BJ (cell line): ENCODE measurements at places on chromosomes 4 and X. TPM values are rescaled to one million over a fixed set of nuclear protein-coding genes. Genes with fewer than 3 reads are reported as not detected.

Gene ARMCX4
- polyA plus RNA-seq, result 2.5 and 3.6 TPM in 2 replicates

Gene RASSF6
- polyA plus RNA-seq, result not detected in 2 replicates

Gene MXRA5
- polyA plus RNA-seq, result 35.1 and 36.5 TPM in 2 replicates

Gene PRICKLE3
- 4.0 and 6.9 TPM in 2 replicates for polyA plus RNA-seq

Gene FOXR2
- polyA plus RNA-seq, result not detected in 2 replicates

Gene XAGE2
- not detected in 2 replicates for polyA plus RNA-seq

Gene CDKL2
- polyA plus RNA-seq, result 0.38 and 0.39 TPM in 2 replicates

DNA sequence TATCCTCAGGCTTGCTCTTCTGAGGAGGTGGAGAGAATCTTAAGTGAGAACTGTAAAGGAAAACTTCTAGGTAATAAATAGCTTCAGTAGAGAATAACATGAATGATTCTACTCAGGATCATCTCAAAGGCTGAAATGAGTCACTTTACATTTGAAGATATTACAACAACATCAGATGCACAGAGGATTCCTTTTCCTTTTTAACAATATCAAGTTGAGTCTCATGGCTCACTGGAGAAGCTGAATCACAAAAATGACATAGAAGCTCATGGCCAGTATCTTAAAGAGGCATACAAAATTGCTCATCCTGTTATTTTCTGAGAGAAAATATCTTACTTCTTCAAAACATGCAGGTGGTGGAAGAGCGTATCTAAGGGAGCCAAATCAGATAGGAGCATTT lies 72.5 kb upstream of the EMCN start:
- DNase-seq, result no peak

GRCh38 chrX:153684467-153685155 lies 3.1 kb upstream of the SLC6A8 start:
- DNase-seq, result no peak

DNA sequence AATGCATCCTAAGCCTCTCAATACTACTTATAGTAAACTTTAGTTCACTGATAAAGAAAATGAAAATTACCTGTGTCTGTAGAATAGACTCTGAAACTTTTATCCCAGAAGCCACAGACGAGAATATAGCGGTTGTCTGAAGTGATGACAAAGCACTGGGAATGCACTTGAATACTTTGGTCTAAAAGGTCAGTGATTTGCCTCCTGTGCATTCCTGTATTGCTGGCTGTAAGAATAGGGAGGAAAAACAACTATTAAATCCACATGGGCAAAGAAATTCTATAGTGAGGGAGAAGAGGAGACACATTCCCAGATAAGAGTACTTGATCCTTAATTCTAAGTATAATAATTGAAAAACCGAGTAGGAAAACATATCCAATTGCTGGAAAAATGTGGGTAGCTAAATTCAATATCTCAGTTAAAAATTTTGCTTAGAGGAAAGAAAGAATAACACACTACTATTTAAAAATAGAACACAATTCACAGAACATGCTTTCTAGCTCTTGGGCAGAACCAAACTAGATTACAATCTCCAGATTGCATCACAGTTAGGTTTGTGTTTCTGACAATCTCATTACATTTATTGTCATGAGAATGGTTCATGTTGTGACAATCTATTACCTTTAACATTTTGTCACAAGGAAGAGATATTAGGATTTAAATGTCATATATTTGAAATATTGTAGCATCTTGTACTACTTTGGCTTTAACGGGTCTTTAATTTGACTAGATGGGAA lies 232.1 kb downstream of the DCLK2 start:
- no peak for DNase-seq

DNA sequence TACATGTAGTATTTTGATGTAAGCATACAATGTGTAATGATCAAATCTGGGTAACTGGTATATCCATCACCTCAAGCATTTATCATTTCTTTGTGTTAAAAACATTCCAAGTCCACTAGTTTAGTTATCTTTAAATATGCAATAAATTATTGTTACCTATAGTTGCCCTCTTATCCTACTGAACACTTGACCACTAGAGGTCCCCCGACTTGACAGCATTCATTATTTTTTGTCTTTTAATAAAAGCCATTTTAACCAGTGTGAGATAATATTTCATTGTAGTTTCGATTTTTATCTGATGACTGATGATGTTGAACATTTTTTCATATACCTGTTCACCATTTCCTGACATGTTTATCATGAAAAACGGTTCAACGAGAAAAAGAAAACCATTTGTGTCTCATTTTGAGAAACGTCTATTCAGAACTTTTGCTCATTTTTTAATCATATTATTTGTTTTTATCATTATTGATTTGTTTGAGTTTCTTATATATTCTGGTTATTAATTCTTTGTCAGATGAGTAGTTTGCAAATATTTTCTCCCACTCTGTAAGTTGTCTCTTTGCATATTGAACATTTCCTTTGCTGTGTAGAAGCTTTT lies 199.0 kb upstream of the CXXC4 start:
- no peak for DNase-seq

- DNase-seq, result no peak
Observed at GRCh38 chrX:131821945-131822622, 201.0 kb upstream of the STK26 start.

- DNase-seq, result no peak
Observed at GRCh38 chr4:64598066-64598465, 188.8 kb upstream of the TECRL start.

DNA sequence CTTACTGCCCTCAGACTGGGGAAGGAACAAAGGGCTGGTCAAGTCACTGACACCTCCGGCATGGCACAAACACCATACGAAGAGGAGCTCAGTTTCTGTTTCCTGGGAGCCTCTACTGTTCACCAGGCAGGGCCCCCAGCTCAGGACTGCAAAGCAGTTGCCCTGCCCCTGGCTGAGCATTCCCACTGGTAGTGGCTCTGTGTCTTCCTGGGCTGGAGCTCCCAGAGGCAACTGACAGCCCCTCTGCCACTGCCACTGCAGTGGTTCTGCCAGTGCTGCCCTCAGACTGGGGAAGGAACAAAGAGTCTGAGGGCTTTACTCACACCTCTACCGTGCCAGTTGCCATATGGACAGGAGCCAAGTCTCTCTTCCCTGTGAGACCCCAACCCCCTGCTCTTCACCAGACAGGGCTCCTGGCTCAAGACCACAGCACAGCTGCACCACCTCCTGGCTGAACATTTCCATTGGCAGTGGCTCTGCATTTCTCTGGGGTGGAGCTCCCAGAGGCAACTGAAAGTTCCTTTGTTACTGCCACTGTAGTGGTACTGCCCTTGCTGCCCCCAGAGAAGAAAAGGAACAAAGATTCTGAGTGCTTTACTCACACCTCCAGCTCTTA lies 67.9 kb downstream of the SMARCA5 start:
- DNase-seq, result no peak

- DNase-seq, result no peak
Observed at GRCh38 chr4:125316401-125316790, 1.6 kb downstream of the FAT4 start.

DNA sequence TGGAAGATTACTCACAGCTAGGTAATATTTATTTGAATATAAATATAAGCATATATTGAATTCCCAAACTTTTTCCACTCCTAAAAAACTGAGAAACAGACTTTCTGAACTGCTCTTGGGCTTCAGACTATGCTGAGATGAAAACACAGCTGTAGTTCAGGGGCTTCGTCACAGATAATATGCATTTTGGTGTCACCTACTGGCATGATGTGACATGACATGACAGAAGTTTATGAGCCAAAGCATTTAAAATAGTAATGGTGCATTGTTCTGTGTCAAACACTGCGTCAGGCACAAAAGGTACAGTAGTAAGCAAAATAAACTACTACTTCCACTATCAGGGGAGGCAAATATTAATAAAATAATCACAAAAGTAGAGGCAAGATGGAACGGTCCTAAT lies 171.3 kb downstream of the BTC start:
- no peak for DNase-seq

GRCh38 chr4:145583191-145584055 lies 35.8 kb upstream of the MMAA start:
- DNase-seq, result no peak

- no peak for DNase-seq
Observed at GRCh38 chrX:36753602-36754001, 254.6 kb upstream of the FAM47C start.

GRCh38 chr4:75007891-75008290 lies 75.0 kb downstream of the PARM1 start:
- DNase-seq, result no peak

DNA sequence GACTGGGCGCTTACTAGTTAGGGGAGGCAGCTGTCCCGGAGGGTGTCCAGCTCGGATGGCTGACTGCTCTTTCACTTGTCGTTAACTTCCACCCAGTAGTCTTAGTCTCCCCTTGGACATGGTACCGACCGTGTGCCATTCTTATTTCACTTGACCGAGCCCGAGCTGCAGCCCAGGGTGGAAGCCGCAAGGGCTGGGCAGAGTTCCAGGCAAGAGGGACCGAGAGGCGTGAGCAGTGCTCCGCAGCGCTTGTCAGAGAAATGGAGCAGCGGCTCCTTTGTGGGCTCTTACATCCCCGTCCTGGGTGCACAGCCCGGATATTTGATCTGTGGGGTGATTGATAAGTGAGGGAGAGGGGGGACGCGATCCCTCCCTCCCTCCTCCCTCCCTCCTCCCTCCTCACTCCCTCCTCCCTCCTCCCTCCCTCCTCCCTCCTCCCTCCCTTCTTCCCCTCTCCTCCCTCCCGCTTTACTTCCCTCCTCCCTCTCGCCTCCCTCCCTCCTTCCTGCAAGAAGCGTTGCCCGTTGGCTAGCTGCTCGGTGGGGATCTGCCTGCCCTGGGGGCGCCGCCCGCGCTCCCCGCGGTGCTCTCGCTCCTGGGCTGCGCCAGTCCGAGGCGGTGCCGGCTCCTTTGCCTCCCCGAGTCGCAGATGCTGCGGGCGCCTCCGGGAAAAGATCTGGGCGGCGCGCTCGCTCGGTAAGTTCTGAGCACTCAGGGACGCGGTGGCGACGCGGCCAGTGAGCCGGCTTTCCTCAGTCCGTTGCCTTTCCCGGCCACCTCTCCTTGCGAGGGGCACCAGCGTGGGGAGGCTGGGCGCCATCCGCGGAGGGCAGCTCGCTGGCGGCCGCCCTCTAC lies at the start of gene SLITRK2:
Gene SLITRK2 (plus strand): TSS at position 499 of the 855 bp plus-strand sequence. CDS start 4,597 bp downstream, outside the sequence.
- no peak for DNase-seq

DNA sequence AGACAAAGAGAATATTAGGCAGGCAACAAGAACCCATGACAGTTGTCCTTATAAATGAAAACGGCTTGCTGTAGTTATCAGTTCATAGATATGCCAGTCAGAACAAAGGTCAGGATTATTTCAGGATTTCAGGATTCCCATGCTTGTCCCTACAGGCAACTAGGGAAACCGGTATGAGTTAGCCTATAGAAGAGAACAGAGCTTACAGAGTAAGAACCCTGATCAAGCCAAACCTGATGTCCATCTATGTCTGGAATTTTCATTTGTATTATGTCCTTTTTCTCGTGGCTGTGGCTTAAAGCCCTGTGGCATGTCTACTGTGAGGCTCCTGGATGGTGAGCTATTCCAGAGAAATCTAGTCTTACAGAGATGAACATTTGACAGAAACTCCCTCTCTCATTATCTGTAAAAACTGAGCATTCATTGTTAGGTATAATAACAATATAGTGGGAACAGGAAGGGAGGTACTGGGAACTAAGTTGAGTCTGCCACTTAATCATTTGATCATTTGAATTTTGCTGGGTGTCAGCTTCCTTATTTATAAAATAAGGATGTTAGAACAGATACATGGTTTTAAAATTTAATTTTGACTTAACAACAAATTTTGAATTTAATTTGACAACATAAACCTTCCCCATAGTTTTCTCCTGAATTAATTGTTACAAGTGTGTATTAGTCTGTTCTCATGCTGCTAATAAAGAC lies 129.5 kb upstream of the KLF3 start:
- DNase-seq, result no peak

DNA sequence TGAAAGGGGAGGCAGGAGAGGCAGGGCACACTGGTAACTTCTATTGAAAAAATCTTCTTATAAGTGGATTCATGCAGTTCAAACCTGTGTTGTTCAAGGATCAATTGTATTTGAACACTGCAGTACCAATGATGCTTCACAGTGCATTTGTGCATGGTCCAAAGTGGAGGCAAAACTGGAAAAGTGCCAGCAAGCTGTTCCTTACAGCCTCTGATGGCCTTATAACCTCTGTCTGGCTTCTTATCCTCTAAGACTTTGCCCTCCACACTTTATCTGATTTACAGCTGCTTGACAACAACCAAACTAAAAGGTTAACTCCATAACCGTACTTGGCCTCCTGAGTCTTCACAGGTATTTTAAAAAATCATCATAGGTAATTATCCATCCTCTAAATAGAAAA lies 40.4 kb downstream of the MAGEB17 start:
- DNase-seq, result no peak

- DNase-seq, result no peak
Observed at GRCh38 chrX:40440866-40441265, 139.9 kb upstream of the ATP6AP2 start.

DNA sequence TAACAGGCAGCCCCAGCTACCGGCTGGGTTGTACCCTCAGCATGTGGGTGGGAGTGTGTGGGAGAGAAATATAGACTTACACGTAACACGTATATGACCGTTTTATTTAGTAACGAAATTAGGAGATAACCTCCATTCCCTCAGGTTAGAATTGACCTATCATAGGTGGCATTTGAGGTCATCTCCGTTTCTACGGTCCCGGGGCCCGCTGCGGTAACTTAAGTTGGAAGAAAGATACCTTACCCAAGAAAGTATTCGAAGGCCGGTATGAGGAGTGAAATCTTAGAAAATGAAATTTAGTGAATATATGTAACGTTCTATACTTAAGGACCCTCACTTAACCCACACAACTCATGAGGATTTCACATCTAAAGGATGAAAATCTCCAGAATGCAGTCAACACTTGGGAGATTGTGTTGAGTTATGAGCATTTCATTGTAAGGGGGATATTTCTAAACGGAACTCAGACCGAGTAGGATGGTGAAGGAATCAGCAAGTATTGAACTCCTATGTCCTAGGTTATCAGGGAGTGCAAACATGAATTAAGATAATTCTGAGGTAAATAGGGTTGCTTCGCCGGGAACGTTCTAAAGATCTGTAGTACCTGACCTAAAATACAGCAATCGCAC lies 891 bp downstream of the CISD2 start:
- DNase-seq, result no peak

DNA sequence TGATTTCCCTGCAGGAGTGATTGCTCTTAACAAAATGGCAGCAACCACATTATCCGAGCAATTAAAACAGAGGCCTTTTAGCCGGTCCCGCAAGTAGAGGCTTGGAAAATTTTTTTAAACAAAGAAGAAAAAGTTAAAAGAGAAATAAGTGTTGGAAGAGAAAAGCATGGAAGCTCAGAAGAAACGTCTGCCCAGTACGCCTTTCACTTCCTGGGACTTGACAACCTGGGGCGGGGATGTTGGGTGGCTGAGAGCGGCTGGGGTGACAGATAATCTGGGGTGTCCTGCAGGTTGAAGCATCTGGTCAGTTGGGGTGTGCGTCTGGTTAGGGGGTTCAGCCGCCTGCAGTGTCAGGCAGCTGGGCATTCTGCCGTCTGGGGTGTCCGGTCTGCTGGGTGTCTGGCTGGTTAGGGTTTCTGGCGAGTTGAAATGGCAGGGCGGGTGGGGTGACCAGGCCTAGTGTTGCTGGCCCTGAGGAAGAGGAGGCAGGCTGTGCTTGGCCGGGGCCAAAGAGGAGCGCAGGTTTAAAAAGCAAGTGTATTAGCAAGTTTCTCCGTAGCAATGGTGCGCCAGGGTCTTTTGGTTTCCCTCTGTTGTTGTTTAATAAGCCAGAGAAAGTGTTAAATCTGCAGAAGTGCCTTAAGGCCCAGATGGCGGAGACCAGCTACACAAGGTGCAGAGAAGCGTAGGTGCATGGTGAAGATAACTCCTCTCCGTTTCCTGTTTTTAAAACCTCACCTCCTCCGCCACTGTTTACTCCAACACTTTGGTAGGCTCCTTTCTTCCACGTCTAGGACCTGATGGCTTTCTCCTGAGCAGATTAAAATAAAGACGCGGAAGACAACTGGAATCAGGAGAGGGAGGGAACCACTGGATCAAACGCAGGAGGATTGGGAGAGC lies 5.6 kb downstream of the HAND2 start:
- no peak for DNase-seq
